ENCODE measurements at places on chromosomes 12 and 14.

GRCh38 chr14:50109342-50109741 lies 7.0 kb downstream of the VCPKMT start:
- no peak for DNase-seq

DNA sequence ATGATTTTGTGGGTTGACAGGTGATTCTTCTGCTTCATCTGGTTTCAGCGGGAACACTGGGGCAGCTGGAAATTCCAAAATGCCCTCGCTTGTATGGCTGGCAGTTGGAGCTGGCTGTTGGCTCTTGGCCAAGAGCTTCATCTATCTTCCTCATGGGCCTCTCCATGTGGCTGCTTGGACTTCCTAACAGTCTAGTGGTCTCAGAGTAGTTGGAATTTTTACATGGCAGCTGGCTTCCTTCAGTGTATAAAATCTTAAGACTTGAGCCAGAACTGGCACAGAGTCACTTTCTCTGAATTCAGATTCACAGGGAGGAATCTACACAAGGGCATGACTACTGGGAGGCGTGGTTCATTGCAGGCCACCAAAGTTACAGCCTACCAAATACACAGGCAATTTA lies 204.9 kb upstream of the RMST start:
- DNase-seq, result no peak

DNA sequence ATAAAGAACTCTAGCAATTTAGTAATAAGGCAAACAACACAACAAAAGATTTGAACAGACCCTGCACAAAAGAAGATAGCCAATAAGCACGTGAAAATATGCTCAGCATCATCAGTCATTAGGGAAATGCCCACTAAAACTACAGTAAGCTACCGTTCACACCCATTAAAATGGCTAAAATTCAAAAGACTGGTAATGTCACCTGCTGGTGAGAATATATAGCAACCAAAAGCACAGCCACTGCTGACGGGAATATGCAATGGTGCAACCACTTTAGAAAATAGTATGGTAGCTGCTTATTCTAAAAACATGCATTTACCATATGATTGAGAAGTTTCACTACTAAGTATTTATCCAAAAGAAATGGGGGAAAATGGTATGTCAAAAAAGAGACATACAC lies 74.9 kb downstream of the DPF3 start:
- DNase-seq, result no peak

DNA sequence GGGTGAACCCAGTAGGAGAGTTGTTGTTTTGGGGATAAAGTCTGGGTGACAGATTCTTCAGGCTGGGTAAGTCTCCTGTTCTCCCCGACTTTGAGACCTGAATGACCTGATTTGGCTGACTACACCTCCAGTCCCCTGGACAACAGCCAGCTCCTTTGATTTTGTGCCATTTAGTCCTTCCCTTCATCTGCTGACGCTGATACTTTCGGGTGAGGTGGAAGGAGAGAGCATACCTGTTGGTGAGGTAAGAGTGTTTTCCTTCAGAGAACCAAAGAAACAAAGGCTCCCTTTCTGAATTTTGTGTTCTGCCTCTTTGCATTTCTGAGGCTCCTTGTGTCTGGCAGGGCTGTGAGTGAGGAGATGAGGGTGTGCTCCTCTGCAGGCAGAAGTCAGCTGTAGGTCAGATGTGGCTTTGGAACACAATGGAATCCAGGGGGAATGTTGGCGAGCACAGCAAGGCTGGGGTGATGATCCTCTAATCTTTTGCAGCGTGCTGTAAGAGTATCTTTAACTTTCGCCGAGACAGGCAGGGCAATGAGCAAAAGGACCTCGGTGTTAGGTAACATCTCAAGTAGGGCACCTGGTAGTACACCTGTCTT lies 12.1 kb downstream of the ETV6 start:
- no peak for DNase-seq

GRCh38 chr12:123033392-123034021 lies 53.0 kb downstream of the ARL6IP4 start:
- no peak for DNase-seq

- DNase-seq, result no peak
Measured at GRCh38 chr12:105741786-105742566, 396.8 kb downstream of the NUAK1 start.

DNA sequence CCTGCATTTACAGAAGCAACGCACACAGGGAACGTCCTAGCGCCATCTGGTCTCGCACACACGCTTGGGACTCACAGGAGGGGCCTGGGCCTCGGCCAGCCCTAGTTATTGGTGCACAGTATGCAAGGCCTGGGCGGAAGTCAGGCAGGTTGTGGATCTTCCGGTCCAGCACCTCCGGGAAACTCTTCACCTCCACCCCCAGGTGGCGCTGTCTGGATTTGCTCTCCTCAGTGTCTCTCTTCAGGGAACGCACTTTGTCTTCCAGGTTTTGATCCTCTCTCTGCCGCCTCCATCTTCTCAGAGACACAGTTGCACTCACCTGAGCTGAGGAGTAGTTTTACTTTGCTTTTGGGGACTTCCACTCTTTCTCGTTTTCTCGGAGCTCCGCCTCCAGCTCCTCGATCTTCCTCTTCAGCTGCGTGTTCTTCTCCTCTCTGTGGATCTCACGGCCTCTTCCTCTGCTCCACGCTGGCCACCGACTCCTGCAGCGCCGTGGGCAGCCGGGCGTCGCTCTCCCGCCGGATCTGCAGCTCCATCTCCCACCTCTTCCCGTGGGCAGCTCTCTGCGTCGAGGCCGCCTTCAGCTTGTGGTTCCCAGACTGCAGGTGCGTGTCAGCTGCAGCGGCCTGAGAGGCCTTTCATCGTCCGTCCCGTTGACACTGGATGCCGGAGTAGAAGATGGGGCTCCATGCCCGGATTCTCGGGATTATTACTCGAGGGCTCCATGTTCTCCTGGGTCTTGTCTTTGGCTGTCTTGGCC lies 933.8 kb downstream of the TMEM121 start:
- peak; percentile 86 for DNase-seq

Measured in activated CD8-positive, alpha-beta memory T cell treated with anti-CD3 and anti-CD28 coated beads, Interleukin-2, amount 50 U/mL, for 48 hours (primary cell).